Heart right ventricle (tissue), 16 donors: ENCODE measurements at places on chromosomes 3 and 15.

GRCh38 chr3:184341925-184342324 lies 4.5 kb downstream of the FAM131A start:
- DNase-seq: no peak

- no peak for DNase-seq
Measured at GRCh38 chr3:73813291-73813690, 188.6 kb upstream of the PDZRN3 start.

- DNase-seq: no peak
Measured at GRCh38 chr3:183032880-183033555, 52.7 kb upstream of the DCUN1D1 start.

GRCh38 chr3:196793246-196793645 lies 53.6 kb downstream of the PAK2 start:
- DNase-seq: no peak

DNA sequence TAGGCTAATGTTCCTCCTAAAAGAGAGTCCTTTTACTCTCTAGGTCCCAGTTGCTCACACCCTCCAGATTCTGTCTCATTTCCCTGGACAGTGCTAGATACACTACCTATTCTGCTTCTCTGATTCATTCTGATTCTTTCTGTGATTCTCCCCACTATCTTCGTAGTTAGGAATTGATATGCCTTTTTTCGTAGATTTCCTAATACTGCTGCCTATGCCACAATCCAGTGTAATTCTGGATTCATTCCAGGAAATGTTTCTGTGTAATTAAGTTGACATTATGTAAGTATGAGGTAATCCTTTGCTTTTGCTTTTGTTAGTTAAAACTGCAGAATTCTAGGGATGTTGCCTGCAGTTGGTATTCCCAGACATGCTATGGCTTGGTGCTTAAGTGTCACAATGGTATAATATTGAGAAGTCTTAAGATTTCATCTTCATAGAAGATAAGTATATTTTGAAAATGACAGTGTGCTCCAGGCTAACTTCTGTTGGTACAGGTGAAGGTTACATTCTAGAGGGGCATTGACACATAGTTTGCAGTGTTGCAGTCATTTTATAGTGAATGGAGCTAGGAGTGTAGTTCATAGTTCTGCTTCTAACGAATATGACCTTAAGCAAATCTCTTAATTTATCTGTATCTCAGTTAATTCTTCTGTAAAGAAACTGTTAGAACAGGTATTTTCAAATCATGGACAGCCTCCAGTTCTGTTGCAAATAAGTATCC lies 54.3 kb downstream of the RIOX2 start:
- DNase-seq: no peak

DNA sequence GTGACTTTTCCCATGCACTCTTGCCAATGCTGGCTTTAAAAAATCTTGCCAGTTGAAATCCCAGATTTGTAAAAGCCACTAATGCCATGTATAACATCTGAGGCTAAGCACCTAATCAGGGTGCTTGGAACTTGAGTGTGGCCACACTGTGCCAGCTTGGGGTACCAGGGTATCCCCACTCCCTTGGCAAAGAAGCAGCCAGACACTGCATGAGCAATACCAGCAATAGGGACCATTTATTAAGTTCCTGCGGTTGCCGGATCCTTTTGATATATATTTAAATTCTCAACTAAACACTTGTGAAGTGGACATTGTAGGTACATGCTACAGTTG lies 2.2 kb upstream of the RHCG start:
- DNase-seq: no peak

DNA sequence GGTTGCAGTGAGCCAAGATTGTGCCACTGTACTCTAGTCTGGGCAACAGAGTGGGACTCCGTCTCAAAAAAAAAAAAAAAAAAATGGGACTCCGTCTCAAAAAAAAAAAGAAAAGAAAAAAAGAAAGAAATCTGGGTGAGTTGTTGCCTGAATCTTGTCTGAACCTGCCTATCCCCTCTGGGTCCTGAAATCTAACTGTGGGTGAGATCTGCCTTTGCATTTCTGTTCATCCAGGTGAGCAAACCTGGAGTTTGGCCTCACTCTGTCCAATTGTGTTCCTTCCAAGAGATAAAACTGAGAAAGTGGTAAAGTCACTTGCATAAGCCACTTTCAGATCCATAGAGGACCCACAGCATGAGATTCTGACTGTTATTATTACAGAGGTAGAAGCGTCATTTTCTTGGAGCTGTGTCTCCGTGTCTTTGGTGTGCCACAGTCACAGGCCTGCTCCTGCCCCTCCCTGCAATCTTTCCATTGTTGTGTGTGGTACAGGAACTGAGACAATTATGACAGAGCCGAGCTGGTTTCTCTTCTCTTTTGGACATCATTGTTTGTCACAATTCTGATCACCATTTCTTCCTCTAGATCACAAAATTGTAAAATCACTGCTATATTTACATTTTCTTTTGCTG lies 235.9 kb downstream of the LPP start:
- DNase-seq: peak; percentile 56

DNA sequence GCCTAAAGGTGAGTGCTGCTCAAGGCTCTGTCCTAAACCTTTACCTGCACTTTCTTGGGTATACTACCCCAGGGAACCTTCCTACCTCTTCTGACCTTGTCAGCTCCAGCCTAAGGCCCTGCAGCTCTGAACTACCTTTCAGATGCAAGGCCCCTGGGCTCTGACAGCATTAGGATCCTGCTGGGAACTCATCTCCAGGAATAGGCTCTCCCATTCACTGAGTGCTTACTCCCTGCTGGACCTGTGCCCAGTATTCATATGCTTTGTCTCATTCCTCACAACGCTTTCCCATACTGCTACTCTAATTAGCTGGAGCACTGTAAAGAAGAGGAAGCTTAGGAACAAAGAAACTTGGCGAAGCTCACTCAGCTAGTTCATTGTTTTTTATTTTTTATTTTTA lies 53.8 kb upstream of the RAB6B start:
- peak; percentile 68 for DNase-seq

- peak; percentile 67 for DNase-seq
Measured at GRCh38 chr15:40763801-40764628, at the start of gene GCHFR. Gene GCHFR, plus strand, starts transcription at chr15:40764068. Its CDS starts 113 bp downstream, at chr15:40764181.

- no peak for DNase-seq
Measured at GRCh38 chr3:1228289-1228688, 135.5 kb downstream of the CNTN6 start.

- DNase-seq: no peak
Measured at GRCh38 chr3:66093981-66094380, 55.3 kb upstream of the MAGI1 start.

DNA sequence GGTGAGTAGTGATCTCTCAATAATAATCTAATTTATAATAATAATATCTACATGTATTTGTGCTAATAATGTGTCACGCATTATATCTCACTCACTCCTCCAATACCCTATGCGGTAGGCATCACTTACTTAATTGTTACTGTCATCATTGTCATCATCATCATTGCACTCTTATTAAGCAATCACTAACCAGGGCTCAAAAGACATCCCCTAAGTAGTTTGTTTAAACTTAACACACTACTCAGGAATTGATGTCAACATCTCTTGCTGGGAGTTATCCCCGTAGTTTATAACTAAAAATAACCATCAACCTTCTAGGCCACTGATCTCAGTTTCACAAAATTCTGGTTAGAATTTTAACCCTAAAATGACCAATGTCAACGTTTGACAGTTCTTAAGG lies 56.8 kb upstream of the ICE2 start:
- no peak for DNase-seq

DNA sequence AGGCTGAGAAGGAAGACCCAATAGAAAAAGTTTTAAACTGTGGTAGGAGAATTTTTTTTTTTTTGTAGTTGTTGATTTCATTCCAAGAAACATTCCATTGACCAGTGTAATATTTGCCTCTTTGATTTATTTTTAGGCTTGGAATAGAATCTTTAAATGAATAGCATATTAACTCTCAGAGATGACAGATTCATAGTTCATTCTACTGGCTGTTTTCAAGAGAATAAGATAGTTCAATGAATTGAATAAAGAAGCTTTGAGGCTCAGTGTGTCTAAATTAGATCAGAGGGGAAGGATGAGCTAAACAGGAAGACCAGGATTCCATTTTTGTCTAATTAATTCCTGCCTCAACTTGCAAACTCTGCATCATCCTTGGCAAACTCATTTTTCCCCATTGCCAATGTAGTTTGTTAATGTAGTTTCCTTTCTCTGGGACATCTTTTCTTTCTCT lies 98.4 kb downstream of the NAALADL2 start:
- no peak for DNase-seq

DNA sequence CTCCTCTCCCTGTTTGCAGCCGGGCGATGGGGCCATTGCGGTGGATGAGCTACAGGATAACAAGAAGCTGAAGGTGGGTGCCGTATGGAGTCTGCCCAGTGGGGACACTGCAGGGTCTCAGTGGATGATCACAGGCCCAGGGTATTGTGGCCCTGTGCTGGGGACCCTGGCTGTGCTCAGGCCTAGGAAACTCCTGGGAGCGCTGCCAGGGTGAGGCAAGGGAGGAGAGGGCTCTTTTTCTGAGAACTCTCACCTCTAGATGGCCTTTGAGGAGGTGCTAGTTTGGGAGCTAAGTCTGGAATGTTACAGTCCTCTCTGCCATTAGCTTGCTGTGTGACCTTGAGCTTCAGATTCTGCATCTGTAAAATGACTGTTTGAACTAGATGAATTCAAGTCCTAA lies 16.4 kb downstream of the SLC24A1 start:
- DNase-seq: no peak

GRCh38 chr3:47420511-47421484 lies 40.0 kb downstream of the PTPN23 start:
- DNase-seq: peak; percentile 83

- DNase-seq: peak; percentile 87
Measured at GRCh38 chr15:41989573-41990242, 17.4 kb upstream of the EHD4 start.

GRCh38 chr3:136343873-136344555 lies 93.9 kb downstream of the PCCB start:
- peak; percentile 78 for DNase-seq

DNA sequence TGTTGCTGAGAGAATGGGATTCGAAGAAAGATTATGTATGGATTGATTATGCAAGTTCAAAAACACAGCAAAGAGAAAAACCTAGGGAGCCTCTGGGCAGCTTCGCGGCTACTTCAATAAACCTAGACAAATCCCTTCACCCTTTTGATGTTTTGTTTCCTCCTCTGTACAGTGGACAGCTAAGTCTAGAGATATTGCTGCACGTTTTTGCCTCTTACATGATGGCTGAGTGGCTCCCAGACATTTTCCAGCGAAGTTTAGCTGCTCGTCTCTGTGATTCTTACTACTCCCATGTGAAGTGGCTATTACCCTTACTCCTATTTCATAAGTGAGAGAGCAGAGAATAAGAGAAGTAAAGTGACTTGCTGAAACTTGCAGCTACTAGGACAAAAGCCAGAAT lies 695.0 kb upstream of the GRM7 start:
- no peak for DNase-seq

DNA sequence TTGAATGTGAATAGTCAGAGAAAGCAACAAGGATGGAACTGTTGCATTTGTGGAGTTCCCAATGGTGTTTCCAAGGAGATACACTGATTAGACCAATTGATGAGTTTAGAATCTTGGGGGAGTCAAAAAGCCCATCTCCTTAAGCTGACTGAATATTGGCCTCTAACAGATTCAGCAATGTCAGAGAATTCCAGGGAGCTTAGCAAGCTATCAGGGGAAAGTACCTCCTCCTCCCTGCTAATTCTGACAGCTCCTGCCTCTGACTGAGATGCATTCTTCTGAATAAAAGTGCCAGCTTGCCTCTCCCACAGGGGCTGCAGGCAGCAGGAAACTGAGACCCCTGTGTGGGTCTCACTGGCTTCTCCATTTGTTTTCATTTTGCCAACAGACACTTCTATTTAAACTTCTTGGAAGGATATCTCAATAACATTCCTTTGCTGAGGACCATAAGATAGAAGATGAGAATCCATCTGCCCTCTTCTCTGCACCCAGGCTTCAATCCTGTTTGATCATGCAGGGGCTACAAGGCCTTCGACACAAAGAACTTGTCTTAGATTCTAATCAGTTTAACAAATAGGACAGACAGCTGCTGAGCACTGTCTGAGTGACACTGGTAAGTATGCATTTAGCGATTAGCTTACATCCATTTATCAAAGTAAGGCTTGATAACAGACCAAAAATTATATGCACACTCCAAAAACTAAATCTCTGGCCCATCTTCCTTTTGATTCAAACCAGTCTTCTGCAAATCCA lies 1080.8 kb downstream of the TUSC7 start:
- no peak for DNase-seq

- DNase-seq: no peak
Measured at GRCh38 chr3:71374582-71374981, 208.9 kb downstream of the FOXP1 start.

DNA sequence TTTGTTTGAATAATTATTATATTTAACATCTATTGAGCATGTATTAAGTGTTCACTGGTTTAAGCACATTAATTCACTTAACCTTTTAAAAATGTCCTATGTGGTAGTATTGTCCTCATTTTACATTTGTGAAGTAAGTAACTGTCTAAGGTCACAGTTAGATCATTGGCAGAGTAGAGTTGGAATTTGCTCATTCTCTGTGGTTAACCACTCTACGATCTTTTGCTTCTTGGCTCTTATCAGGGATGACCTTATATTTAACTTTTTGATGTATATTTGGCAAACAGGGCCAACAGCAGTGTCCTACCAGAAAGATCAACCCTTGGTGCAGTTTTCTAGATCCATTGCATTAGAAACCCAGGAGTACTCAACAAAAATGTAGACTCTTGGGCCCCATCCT lies 34.0 kb downstream of the PXK start:
- no peak for DNase-seq

DNA sequence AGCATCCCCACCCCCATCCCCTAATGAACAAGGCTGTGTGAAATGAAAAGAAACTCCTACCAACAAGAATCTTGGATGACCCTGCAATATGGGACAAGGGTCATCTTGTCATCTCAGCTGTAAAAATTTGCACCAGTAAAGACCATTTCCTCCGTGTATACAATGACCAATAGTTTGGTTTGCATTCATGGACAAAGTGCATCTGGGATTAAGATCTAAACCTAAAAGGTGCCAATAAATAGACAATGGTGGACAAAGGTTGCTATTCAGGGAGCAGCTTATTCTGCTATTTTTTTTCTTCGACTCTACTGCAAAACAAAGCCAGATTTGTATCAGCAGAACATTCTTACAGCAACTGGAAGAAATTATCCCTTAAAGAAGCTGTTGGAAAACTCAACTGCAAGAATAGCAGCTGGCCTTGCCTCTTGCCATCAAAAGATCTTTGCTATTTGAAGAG lies 8.0 kb downstream of the MGLL start:
- no peak for DNase-seq

GRCh38 chr3:165389064-165389463 lies 192.9 kb upstream of the SLITRK3 start:
- peak; percentile 9 for DNase-seq

- DNase-seq: peak; percentile 79
Measured at GRCh38 chr3:171654809-171655208, 155.5 kb downstream of the PLD1 start.

- peak; percentile 20 for DNase-seq
Measured at GRCh38 chr3:126129398-126129891, 45.5 kb upstream of the SLC41A3 start.
